ENCODE measurements at places on chromosomes 1 and 21.

DNA sequence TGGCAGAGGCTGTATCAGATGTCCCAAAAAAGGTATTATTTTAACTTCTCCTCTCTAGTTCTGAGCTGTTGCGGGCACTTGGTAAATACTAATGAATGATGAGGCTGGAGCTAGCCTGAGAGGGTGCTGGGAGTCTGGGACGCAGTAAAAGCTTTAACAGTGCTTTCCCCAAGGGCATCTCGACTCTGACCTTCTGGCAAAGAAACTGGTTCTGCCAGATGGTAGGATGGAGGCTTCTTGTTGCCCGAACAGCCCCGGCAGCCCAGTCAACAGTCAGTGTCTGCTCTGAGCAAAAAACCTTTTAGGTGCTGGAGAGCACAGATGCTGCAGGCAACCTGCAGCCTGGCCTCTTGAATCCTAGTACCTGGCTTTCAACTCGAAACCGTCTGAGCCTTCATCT, 2.5 kb upstream of the PNRC2 start:
- no peak for DNase-seq

DNA sequence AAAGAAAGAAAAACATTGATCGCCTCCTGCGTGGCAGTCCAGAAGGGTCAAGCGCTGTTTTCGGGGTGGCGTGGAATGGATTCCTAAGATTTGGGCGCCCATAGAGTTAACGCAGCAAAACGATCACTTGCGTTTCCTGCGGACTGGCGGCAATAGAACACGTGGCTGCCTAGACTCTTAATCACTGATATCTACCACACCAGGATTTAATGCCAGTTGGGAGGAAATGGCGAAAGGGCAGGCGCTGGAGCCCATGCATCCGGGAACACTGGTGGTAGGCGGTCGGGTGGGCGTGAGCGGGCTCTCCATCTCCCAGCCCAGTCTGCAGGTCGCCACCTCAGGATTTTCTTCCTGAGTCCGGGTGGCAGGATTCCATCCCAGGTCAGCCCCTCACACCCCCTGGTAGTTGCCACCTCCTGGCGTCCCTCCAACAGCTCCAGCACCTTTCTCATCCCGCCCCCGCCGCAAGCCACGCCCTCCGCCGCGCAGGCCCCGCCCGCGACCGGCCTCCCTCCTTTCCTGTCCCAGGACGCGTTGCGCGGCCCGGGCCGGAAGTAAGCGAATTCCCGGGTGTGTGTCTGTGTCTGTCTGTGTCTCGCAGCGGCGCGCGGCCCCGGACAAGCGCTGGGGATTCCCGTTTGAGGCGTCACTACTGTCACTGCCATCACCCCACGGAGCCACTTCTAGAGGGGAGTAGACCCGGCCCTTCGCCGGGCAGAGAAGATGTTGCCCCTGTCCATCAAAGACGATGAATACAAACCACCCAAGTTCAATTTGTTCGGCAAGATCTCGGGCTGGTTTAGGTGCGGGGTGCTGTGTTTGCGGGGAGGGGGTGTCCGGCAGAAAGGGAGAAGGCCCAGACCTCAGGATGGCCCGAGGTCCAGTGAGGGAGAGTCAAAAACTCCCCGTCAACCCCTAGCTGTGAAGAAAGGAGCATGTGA, at the start of gene SLC30A7:
Gene SLC30A7, plus strand, starts transcription at position 551 of the 941 bp plus-strand sequence. Its CDS starts 173 bp downstream, at position 724.
- peak; percentile 97 for DNase-seq

DNA sequence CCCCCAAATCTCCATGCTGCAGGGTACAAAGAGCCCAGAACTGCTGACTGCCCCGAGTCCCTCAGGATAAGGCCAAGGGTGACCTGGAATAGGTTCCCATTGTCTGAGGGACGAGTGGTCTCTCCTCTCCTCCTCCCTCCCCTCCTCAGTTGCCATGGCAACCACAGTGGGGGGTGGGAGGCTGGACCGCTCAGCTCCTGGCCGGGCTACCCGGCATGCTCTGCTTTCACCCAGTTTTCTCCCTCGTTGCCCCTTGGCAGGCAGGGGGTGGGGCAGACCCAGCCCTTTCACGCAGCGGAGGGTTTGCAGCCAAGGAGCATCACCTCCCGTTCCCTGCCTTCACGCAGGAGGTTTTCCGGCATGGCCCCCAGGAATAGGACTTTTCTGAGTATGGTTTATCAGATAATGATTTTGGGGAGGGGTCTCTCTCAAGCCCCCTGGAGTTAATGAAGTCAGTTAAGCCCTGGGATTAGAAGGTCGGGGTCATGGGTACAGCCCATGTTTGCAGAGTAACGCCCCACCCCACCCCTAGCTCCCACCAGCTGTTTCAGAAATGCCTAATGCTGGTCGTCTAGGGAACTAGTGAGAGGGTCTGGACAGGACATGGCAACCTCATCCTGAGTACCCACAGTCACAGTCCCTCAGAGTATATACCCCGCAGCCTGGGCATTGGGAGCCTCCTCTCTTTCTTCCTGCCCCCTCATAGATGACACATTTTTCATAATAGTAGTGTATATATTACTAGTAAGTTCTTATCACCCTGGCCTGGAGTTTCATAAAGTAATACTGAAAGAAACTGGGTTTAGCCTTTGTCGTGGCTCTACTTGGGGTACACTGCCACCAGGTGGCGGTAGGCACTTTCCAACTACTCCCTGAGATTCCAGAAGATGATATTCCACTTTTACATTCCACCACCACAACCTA, 20.7 kb downstream of the C1QB start:
- DNase-seq = no peak

DNA sequence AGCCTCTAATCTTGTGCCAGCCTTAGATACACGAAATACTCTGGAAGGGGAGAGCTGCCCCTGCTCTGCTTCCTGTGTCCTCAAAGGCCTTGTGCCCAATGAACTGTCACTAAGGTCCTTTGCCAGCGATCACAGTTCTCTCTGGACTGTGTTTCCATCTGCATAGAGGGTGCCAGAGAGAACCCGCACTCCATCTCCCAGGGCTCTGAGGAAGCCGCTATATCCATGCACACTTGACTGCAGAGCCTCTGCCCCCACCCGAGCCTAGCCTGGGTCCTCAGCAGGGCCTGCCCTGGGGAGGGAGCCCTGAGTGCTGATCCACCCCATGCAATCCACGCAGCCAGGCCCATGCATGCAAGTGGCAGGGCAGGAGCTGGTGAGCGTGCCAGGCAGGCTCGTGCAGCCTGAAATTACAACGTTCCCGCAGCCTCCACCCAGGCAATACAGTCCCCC, 30.6 kb upstream of the KIF21B start:
- no peak for DNase-seq

GRCh38 chr1:154350383-154350782, 25.1 kb downstream of the ATP8B2 start:
- no peak for DNase-seq

- DNase-seq = no peak
Observed at GRCh38 chr1:180946541-180947498, 34.1 kb downstream of the KIAA1614 start.

DNA sequence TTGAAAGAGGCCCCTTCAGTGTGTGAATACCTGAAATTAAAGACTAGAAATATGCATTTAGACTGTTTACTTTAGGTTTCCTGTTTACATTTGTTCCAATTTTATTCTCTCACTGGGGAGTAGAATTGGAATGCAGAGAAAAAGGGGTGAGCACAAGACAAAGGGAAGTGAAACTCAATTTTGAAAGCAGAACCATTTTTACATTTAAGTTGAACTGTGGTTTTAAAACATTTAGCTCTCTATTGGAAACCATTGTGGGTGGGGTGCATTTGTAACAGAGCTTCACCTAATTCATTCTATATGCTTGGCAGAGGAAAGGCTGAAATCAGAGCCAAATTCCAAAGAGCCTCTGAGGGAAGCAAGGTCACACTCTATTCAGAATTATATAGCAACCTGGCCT, 235.3 kb upstream of the C1orf105 start:
- DNase-seq = no peak

GRCh38 chr21:35239811-35240219, 190.7 kb upstream of the RUNX1 start:
- no peak for DNase-seq

DNA sequence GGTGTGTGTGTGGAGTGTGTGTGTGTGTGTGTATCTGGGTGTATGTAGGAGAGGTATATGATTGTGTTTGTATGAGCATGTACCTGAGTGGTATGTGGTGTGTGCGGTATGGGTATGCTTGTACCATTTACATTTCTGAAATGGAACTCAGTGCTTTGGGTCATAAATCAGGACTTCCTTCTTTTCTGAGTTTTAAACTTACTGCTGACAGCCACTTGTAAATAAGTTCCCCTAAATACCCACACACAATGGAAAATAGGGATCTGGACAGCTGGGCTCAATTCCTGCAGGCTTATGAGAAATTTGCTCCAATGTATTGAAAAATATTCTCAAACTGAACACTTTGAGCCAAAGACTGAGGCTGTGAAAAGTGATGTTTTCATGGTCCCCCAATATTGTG, 293.6 kb downstream of the HLX start:
- no peak for DNase-seq

DNA sequence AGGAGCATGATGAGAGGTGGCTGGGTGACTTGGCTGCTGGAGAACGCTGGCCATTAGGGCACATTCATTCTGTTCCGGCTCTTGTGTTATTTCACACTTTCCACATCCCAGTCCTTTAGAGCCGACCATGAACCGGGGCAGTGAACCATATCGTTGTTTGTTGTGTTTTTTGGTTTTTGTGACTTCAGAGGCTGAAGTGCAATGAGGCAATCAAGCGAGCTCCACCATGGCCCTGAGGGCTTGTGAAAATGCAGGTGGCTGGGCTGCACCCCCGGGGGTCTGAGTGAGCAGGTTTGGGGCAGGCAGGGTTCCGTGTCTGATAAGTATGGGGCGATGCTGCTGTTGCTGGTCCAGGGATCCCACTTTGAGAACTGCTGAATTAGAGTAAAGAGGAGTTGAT, 23.7 kb downstream of the ABCG1 start:
- DNase-seq = no peak

DNA sequence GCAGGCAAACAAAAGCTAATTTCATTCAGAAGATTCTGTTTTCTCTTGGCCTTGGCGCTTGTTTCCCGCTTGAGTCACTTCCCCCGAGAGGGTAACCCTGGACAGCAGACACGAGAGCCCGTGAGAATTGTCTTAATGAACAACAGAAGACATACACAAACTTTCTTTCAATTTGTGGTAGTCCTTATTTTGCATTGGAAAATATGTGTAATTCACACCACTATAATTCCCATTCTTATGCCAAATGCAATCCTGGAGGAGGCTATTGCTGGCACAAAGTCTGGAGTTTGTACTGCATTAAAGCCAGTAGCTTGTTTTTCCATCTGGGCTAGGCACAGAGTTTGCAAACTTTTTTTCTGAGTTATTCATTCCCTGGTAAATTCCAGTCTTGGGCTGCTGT, 109.8 kb upstream of the IVNS1ABP start:
- no peak for DNase-seq

- DNase-seq = no peak
Observed at GRCh38 chr1:61561666-61562065, 163.3 kb downstream of the TM2D1 start.

DNA sequence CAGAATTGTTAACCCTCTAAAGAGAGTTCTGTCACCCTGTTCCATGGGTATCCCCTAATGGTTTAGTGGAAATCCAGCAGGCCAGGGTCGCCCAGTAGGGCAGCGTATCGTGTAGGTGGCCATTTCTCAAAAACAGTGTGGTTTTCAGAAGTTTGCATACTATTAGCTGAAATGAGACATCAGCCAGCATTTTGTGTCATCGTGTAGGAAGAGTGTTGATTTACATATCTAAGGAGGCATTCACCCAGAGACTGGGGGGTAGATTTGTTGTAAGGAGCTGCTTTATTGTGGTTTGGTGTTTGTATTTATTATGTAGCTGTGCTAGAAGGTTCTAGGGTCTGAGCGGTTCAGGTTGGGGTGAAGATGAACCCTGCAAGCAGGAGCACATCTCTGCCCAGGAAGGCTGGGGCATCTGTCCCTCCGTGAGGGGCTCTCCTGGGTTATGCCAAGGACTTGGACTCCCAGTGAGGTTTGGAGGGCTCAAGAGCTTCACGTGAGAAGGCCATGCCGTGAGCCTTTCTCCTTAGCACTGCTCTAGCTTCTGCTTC, 174.4 kb downstream of the PGBD5 start:
- no peak for DNase-seq

DNA sequence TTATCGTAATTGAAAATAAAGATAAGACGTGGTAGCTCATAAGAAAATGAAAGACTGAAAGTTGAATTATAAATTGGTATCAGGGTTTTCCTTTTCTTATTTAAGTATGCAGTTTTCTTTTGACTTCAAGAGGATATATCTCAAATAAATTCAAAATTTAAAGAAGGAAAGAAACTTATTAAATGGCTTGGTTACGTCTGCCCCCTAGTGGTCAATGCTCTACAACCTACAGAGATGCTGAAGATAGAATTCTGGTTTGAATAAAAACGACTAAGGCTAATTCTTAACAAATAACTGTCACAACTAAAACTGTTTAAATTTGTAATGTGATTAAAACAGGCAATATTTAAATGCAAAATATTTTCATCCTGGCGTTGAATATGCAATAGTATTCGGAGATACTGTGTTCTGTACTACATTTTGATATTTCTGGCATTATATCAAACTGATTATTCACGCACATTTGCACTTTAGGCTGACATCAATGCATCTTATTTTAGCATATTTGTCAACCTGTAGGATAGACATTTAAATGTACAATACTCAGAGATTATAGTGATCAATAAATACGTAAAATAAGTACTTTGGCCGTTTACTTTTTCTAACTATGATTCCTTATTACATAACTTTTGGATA, 26.8 kb downstream of the IFI44 start:
- DNase-seq = peak; percentile 62

DNA sequence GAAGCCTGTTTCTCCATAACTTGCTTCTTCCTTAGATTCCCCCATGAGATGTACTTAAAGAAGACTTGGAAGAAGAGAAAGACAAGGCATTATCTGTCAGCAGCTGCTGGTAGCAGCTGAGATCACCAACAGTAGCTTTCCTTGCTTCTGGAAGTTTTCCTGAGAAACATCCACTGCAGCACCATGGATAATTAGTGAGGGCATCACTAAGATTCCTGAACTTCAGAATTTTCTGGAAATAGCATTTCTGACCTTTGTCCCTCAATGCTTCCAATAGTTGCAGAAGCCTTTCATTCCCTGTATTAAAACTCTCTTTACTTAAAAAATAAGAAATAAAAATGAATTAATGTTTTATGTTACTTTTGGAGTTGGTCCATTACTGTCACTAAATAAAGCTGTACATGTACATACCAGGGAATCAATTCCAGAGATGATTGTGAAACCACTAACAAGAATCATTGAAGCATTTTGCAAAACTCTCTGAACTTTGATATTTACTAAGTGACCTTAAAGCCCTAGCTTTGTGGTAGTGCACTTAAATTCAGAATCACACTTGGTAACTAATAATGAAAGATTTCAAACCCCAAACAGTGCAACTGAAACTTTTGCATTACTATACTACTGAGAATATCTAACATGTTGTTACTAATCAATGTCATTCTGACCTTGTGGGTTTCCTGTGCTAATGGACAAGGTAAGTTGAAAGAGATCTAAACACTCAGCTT, at the start of gene CFHR4:
Gene CFHR4, plus strand, starts transcription at position 538 of the 725 bp plus-strand sequence. Its CDS starts 99 bp downstream, at position 637.
- DNase-seq = no peak

DNA sequence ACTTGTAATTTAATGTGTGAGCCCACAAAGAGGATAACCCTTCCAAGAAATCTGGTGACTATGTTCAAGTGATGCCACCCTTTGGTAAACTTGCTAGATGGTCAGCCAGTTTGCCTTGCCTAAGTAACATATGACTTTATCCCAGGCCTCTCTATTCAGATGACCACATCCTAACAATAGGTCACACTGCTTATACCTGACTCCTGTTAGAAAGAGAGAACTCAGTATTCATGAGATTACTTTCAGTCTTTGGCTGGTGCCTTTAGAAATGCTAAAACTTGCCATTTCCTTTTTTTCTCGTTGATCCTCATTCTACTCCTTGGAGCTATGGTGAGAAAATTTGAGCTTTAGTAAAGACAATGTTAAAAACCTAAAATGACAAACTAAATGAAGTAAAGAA, 28.5 kb upstream of the SERBP1 start:
- DNase-seq = no peak
